Stimulated activated CD8-positive, alpha-beta memory T cell treated with anti-CD3 and anti-CD28 coated beads, Interleukin-4, amount 100 ng/mL, for 4 hours (primary cell): ENCODE measurements at places on chromosomes 6 and 20.
A peak's percentile ranks its signal among the peaks of the same experiment; 100 is the strongest.

GRCh38 chr6:51617751-51618150 lies 469.7 kb downstream of the PKHD1 start:
- DNase-seq: no peak

DNA sequence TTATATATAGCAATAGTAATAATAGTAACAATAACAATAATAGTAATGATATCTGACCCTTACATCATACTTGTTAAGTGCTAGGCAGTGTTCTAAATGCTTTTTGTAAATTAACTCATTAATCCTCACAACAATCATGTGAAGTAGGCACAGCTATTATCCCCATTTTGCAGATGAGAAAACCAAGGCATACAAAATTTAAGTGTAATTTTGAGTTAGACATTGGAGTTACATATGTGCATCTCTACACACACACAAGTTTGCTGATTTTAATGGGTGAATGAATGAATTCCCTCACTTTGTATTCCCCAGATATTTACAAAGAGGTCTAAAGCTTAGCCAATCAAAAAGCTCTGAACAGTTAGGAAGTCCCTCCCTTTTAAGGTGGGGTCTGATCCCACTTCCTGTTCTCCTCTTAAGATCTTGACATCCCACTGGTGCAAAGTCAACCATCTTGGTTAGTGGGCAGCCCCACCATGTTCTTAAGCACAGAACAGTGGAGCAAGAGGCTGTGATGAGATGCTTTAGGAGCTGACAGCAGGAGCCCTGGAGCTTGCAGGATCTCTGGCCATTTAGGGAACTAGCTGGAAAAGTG lies 85.3 kb upstream of the FOXP4 start:
- DNase-seq: no peak

DNA sequence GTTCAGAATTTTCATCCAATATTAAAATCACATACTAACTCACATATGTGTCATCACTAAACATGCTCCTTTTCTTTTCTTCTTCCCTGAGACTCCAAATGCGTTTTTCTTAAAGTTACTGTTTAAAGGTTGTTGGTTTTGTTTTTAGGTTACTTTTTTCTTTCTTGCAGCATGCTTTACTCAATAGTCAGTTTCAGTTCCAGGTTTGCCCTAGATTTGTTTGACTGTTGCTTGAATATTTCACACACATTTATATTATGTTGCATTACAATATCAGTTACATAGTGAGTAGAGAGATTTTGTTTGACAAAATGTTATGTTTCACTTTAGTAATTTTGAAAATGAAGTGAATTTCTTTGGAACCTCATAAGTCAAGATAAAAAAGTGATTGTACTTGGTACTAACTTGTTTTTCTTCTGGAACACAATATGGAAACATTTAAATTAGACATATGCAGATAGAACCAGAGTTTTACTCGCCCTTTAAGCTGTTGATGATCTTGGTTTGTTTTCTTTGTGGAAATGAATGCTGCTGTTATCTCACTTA lies 27.3 kb downstream of the FNDC1 start:
- no peak for DNase-seq

GRCh38 chr6:157068691-157069324 lies 254.5 kb downstream of the TMEM242 start:
- no peak for DNase-seq

DNA sequence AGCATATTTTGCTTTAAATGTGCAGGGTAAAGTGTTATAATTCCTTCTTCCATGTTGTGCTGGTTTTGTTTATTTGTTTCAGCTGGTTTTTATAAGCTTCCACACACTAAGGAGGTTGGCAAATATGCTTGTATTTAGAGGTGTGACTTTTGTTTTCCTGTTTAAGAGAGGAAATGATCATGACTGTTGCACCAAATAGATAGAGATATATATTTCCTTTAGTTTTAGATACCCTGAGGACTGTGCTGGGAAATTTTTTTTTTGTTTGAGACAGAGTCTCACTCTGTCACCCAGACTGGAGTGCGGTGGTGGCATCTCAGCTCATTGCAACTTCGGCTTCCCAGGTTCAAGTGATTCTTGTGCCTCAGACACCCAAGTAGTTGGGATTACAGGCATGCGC lies 5.8 kb downstream of the TBPL1 start:
- DNase-seq: no peak

DNA sequence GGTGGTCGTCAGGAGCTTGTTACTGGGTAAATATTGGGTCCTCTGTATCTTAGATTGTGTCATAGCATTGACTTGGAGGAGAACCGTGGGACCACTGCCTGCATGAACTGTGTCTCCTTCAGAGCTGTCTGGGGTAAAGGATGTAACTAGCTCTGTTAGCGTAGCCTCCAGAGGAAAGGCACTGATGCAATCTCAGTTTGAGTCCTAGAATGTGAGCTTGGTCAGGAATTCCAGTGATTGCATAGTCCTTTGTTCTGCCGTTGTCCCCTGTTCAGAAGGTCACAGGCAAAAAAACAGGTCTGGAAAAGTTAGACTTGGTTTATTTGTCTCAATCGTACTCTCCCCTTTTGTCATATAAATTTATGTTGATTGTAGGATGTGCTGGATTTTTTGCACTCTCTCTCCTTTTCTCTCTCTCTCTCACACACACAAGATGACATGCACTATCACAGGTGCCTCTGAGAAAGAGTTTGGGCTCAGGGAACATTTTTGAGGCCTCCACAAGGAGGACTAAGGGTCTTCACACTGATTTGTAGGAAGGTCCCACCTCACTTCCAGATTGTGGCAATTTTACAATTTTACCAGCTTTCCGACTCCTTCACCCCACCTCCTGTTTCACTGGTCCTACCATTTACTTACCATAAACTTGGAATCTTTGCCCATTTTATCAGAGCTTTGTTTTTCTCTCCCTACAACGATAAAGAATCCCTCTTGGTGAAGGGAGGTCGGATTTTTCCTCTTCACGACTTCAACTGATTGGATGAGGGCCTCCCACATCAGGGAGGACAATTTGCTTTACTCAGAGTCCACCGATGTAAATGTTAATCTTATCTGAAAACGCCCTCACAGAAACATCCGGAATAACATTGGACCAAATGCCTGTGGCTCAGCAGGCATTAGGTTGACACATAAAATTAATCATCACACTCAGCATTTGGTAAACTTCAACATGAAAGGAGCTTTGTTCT lies 7.0 kb upstream of the DACT2 start:
- DNase-seq: no peak

DNA sequence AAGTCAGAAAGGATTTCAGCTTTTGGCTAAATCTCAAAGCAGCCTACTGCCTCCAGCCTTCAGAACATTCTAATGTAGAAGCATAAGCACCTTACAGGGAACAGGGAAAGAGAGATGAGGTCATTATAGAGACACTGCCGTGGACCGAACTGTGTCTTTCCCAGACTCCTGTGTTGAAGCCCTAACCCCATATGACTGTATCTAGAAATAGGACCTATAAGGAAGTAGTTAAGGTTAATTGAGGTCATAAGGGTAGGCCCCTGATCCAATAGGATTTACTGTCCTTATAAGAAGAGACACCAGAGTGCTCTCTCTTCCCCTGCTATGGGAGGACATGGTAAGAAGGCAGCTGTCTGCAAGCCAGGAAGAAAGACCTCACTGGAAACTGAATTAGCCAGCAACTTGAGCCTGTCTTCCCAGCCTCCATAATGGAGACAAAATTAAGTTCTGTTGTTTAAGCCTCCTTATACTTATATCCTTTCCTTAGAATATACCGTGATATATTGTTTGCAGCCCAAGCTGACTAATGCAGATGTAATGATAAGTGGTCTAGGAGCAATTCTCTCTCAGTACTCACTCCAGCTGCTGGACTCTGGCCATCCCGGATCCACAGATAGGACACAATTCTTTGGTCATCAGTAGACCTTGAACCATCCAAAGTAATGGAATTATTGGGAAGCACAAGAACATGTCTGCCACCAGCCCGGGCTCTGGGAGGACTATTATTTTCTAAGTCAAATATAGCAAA lies 71.4 kb downstream of the ALDH5A1 start:
- no peak for DNase-seq

DNA sequence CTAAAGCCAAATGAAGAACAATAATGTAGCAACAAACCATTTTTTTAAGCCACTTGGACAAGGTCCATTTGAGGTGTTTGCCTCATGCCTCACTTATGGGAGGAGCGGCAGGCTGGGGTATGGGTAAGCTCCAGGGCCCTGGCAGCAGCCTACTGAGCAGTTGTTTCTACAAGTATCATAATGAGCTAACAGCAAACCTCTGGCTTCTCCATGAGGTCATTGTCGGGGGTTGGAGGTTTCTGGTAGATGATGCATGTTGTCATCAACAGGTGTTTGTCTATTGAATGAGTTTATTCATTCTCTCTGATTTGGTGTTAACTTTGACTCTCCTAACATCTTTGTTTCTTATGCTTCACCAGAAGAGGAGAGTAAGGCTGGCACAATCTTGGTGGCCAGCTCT lies 150.7 kb downstream of the TBC1D7 start:
- no peak for DNase-seq

DNA sequence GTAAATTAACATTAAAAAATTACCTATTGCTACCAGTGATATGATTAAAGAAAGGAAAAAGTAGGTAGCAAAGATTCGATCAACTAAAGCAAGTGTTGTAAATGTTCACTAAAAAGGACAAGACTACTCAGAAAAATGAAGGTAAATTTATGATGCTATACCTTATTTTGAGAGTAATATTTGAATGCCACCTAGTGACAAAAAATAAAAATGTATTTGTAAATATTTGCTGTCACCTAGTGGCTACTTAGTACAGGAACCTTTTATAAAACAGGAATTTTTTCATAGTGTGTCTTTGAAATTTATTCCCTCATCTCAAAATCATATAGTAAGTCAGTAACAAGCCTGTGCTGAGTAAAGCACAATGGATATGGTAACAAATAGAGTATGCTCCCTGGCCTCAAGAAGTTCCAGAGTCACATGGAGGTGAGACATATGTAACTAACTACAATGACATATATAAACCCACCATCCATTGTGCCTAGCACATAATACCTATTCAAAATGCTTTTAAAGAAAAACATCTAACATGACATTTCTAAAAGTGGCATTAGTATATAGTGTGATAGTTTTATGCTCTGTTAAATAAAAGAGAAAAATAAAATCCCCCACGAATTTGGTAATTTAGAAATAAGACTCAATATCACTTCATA lies 193.1 kb upstream of the SIM1 start:
- DNase-seq: no peak

- DNase-seq: no peak
These were observed 149.0 kb upstream of the CST7 start for GRCh38 chr20:24799971-24800580.

DNA sequence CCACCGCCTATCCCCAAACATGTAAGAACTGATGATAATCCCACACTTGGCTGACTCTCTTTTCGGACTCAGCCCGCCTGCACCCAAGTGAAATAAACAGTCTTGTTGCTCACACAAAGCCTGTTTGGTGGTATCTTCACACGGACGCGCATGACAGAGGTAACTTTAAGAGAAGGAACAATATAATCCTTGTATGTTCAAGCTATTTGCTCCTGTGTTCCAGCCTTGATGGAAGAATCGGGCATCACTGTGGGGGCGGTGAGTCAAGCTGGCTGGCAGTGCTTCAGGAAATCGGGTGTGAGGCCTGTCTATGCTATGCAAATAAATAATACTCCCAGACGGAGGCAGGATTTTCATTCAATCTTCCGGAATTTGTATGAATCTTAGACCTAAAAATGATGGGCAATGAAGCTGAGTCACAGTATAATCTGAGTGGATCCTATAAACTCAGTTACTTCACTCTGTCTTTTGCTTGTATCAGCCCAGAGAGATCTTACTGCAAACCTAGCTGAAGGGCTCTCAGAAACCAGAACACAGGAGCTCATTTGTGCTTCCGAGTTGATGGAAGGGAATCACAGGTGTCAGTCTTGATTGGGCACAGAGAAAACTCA lies 45.2 kb upstream of the NT5E start:
- DNase-seq: no peak

DNA sequence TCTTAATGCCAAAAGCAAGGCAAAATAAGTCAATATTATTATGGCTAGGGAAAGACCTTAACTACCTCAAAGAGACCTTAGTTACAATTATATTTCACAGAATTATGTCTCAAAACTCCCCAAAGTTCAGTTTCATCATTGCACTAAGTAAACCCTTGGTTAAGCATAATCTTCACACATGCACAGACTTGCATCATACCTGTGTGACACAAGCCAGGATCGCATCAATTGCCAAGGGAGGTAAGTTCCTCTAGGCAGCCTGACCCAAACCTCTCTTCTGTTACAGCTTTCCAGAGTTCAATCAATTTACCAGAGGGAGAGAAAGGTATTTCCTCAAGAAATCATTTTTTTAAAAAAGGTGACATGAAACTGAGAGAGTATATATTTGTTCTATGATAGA lies 31.9 kb upstream of the PRSS35 start:
- DNase-seq: no peak

DNA sequence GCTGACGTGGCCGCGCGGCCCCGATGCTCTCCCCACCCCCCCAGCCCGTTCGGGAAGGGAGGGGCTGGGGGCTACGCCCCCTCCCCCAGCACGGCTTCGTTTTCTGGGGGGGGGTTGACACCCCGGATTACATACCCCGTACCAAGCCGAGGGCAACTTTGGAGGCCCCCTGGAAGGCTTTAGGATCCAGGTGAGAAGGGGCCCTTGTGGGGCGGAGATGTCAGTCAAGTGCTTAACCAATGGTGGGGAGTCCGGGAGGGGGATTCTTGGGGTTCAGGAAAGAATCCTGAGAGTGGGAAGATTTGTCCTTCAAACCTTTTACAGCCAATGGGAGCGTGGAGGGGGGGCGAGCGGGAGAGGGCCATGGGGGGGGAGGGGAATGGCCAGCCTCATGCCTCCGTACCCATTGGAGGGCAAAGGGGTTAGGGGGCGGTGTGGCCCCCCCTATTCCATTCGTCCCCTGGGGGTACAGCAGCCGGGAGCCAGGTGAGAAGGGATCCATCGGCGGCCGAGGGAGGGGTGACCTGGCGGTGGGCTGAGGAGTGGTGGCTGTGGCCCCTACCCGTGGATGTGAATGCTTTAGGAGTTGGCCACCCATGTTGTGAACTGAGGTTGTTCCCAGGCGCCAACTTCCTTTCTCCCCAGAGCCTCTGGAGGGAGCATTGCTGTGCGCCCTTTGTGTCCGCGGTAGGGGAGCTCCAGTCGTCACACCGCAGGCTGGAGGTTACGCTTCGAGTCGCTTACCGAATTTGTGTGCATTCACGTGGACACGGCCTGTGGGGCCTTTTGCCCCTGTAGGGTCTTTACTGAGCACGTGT lies 682 bp downstream of the BRD2 start:
- peak; percentile 27 for DNase-seq
